Posterior cingulate gyrus (tissue), 11 donors: ENCODE measurements at places on chromosomes 5 and 9.

DNA sequence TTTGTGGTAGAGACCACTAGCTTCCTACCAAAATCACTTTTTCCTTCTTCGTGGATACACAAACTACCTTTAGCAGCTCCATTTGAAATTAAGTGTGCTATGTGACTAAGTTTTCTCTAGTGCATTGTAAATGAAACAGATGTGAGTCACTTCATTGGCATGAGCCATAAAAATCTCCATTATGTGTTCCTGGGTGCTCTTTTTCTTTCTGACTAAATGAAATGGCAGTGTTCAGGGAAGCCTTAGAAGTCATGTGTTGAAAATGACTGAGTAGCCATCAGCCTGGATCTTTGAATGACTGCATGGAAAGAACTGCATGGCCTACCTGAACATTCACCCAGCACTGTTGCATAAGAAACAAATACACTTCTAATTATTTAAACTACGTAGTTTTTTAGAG, 107.9 kb downstream of the NDUFAF2 start:
- DNase-seq = no peak

DNA sequence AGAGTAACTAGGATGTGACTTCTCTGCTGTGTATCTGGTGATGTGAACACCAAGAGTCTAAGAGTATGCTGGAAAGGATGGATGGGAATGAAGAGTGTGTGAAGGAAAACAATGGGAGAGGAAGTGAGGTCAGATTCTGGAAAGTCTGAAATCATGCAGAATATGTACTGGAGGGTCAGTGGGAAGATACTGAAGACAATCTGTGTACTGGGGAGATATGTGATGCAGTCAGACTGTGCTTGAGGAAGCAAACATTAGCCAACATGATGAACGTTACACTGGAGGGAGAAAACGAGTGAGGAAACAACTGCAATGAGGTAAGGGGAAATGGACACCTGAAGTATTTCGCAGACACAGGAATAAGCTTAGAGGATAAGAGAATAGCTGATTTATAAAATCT, 105.7 kb downstream of the NR3C1 start:
- DNase-seq = no peak

GRCh38 chr5:98433673-98434072, 339.8 kb upstream of the RGMB start:
- no peak for DNase-seq

DNA sequence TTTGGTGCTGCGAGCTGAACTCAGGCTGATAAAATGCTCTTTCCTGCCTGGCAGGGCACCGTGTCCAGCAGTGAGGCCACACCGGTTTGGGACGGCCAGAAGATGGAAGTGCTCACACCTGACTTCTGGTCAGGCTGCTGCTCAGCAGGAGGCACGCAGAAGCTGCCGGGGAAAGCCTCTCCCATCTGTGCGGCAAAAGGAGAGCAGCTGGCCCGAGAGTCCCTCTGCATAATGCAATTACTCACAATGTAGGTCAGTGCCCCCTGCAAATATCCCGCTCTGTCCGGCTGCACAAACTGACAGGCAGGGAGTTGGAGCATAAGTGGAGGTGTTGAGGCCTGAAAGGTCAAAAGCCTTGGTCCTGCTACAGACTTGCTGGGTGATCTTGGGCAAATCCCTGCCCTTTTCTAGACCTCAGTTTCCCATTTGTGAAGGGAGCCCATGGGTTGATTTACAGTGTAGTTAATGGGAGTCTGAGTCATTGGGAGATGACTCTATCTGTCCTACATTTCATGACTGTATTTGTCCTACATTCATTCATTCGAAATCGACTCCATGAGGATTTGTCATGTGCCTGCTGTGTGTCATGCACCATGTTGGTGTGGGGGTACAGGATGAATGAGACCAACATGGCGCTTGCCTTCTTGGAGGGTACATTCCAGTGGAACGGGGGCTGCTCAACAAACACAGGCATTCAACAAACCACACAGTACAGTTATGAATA, 61.8 kb upstream of the TBC1D2 start:
- DNase-seq = no peak

DNA sequence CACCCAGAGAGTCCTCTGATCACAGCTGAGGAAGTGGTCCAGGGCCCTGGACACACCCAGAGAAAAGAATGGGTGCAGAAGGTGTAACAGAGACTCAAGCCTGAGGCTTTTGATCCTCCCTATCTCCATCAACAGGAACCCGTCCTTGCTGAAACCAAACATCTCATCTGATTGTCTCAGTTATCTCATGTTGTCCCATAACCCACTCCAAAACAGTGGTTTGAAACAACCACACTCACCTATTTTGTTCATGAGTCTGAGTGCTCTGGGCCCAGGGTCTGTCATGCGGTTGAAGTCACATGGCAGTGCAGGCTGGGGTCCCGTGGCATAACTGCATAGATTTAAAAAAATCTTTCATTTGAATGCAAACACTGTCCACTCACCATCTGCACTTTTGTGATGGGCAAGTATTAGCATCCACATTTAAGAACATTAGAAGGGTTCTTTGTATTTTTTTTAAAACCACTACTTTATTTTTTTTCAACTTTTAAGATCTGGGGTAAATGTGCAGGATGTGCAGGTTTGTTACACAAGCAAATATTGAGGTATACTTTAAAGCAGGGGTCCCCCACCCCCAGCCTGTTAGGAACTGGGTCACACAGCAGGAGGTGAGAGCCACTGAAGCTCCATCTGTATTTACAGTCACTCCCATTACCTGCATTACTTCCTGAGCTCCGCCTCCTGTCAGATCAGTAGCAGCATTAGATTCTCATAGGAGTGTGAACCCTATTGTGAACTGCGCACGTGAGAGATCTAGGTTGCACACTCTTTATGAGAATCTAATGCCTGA, 255.8 kb downstream of the ROR2 start:
- no peak for DNase-seq

- DNase-seq = no peak
Measured at GRCh38 chr9:79334711-79335110, 237.1 kb upstream of the TLE4 start.

DNA sequence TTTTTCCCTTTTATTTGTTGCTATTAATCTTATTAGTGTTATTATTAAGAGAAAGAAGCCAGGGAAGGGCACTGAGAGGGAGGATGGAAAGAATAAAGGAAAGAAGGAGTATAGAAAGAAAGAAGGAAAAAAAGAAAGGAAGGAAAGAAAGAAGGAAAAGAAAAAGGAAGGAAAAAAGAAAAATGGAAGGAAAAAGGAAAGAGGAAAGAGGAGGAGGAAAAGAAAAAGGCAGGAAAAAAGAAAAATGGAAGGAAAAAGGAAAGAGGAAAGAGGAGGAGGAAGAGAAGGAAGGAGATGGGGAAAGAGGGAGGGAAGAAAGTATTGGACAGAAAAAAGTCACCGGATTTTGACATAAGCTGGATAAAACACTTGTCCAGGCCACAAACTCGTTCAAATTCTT, 47.8 kb downstream of the ANXA1 start:
- DNase-seq = no peak

GRCh38 chr5:180631549-180632383, 17.6 kb downstream of the FLT4 start:
- peak; percentile 71 for DNase-seq

GRCh38 chr9:133478851-133479711, at the start of gene SLC2A6:
SLC2A6 (minus strand) TSS chr9:133479099; CDS start chr9:133479059, 40 bp downstream.
- DNase-seq = peak; percentile 93

DNA sequence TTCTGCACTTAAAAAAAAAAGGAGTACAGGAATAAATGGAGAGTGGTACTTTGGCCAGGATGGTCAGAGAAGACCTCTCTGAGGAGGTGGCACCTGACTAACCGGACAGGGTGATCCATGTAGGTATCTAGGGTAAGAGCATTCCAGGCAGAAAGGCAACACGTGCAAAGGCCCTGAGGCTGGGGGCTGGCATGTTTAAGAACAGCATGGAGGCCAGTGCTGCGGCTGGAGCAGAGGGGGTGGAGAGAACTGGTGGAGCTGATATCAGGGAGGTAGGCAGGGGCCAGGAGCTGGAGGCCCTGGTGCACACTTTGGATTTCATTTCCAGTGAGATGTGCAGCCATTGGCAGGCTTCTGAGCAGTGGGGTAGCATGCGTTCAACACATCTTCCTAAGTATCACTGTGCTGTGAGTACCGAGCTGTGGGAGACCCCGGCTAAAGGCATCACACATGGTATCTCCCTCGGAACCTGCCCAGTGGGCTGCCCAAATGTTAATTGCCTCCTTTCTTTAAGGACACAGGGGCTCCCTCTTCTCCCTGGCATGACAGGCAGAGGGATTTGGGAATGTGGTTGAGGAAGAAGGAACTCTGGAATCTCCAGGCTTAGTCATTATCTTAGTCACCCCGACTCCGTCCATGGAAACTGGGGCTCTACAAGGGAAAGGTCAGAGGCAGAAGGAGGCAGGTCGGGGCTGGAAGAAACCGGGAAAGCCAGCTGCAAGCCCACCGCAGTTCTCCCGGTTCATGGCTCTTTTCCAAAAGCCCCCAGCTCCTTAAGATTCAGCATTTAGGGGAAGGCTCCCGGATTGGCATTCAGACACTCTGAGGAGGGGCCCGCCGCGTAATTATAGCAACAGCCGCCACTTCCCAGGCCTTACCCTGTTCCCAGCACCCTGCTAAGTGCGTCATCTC, 18.6 kb downstream of the SLC6A7 start:
- DNase-seq = no peak

DNA sequence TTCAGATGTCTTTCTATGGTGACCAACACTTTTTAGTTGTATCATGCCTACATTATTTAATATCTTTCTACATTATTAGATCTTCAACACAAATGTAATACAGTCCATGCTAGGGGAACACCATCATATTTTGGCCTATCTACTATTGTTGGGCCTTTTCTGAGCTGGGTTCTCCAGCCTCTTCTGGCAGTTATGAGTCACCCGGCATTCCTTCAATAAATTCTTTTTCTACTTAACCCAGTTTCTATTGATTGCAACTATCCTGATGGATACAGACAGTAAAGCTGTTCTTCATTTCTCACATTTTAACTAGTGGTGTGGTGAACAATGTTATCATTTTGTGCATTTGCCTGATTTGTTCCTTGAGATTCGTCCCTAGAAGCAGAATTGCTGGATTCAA, 529.3 kb downstream of the BNC2 start:
- no peak for DNase-seq

- no peak for DNase-seq
Measured at GRCh38 chr9:22279636-22280035, 167.0 kb upstream of the DMRTA1 start.
